ENCODE measurements at places on chromosomes 6 and 20.

GRCh38 chr6:43895656-43896328 is 125.8 kb downstream of the VEGFA start:
- DNase-seq, result no peak

DNA sequence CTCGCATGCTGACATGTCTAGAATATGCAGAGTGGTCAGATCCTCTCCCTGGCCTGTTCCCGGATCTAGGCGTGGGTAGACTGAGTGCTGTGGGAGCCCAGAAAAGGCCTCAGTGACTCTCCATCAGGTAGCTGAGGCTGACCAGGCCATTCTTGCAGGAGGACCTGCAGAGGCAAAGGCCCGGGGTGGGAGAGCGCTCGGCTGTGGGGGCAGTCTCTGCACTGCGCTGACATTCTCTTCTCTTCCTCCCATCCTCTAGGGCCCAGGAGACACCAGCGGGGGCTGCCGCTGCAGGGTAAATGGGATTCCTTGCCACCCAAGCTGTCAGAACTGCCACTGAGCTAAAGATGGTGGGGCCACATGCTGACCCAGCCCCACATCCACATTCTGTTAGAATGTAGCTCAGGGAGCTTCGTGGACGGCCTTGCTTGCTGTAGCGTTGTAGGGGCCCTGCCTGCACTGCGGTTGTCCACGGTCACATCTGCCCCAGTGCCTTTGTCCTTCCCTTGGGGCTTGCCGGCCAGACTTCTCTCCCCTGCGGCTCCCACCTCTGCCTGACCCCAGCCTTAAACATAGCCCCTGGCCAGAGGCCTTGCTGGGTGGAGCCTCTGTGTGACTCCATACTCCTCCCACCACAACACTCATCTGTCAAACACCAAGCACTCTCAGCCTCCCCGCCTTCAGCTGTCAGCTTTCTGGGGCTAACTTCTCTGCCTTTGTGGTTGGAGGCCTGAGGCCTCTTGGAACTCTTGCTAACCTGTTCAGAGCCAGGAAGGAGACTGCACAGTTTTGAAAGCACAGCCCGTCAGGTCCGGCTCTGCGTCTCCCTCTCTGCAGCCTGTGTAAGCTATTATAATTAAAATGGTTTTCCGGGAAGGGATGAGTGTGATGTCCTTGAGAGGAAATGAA is 22.2 kb downstream of the RBCK1 start:
- peak; percentile 13 for DNase-seq

GRCh38 chr6:113184291-113184690 is 672.9 kb upstream of the MARCKS start:
- DNase-seq, result peak; percentile 99

DNA sequence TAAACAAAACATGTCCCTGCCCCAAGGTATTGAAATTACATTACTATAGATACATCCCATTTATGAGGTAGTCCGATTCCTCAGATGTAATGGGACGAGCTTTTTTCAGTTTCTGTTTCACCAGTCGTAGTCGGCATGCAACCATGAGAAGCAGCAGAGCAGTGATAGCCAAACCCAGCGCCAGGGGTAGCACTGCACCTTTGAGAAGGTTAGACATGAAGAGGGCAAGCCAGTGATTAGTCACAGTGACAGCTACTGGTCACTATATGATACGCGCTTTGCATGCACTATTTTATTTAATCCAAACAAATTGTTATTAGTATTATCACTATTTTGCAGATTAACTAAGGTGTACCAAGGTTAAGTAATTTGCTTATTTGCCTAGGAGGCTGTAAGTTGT is 43.7 kb downstream of the LRP11 start:
- DNase-seq, result no peak

DNA sequence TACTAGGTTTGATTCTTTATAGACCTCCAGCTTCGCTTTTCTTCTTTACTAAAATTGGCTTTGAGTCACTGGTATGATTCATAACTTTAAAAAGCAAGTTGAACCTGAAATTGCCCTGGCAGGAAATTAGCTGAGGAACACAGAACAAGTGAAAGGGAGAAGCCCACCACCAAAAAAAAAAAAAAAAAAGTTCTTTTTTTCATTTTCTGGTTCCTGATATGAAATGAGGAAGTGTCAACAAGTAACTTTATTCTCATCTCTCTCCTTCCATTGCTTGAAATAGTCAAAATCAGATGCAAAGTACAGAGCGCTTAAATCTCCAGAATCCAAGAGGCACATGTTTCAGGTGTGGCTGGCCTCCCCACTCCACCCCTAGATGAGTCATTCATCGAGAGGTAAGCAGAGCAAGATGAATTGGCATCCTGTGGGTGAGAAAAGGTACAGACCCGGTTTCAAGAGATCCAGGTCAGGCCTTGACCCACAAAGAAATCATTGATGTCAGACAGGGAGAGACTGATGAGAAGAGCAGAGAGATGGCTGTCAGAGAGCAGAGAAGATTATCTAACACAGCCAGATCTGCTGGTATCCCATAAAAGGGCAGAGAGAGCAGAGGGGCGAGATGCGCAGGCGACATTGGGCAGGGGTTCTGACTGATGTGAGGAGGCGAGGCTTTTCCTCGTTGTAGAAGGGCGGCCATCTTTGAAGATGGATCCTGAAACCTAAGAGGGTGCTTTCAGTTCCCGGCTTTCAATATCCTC is 54.8 kb upstream of the MBOAT1 start:
- no peak for DNase-seq

DNA sequence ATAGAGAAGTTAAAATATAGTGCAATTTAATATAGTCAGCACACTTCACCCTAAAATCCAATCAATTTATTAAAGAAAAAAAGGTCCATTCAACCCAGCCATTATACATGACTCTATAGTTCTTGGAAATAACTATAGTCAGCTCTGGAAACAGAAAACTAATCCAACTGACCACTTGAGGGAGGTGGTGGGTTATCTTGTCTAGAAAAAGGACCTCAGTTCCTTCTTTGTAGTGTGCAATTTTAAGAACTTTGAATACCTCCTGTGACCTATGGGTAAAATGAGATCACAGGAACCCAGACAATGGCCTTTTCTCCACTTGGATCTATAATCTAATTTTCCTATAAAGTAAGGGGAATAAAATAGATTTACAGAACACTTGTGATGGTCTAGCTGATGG is 163.6 kb upstream of the CENPW start:
- no peak for DNase-seq

DNA sequence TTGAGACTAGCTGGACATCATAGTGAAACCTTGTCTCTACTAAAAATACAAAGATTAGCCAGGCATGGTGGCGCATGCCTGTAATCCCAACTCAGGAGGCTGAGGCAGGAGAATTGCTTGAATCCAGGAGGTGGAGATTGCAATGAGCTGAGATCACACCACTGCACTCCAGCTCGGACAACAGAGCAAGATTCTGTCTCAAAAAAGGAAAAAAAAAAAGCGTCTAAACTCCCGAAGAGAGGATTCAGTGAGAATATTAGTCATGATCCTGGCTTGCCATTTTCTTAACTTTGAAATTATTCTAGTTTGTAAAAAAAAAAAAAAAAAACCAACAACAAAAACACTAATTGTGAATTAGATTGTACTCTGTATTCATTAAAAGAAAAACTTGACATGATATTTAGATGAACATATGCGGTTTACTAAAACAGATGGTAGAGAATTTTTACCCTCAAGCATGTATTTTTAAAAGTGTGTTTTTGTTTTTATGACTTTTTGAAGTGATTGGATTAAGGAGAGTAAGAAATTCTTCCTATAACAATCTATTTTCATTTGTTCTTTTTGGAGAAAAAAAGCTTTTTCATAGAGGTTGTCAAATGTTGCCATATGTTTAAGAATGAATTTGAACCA is 80.7 kb downstream of the UST start:
- no peak for DNase-seq

DNA sequence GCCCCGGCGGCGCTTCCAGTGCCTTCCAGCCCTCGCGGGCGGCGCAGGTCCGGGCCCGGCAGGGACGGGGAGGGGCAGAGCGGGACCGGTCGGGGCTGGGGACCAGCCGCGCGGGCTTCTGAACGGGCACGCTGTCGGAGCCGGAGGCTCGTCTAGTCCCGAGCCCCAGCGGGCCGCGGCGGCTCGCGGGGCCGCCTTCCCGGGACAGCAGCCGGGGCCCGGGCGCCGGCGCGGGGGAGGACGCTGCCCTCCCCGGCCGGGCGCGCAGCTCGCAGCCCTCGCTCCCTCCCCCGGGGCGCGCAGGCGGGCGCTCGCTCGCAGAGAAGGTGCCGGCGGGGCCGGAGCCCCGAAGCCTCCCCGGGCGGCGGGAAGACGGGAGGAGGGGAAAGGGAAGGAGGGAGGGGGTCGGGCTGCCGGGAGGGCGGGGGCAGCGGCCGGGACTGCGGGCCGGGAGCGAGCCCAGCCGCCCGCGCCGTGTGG is 696 bp upstream of the SIRPA start:
- peak; percentile 69 for DNase-seq

DNA sequence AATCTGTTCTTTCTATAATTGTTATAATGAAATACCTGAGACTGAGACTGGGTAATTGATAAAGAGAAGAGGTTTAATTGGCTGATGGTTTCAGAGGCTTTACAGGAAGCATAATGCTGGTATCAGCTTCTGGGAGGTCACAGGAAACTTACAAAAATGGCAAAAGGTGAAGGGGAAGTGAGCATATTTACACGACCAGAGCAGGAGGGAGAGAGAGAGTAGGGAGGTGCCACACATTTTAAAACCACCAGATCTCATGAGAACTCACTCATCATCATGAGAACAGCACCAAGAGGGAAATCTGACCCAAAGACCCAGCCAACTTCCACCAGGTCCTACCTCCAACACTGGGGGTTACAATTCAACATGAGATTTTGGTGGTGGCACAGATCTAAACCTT is 2.6 kb upstream of the SIRPB1 start:
- no peak for DNase-seq

DNA sequence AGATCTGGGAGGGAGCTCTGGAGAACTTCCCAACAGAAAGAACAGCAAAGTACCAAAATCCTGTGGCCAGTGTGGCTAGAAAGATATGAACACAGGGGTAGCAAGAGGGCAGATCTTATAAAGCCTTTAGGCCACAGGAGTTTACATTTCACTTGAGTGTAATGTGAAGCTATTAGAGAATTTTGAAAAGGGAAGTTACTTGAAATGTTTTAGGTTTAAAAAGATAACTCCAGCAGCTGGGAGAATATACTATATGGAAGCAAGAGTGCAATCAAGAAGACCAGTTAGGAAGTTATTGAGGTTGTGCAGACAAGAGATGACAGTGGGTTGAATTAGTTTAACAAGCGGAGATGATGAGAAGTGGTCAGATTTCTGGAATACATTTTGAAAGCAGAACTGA is 7.9 kb downstream of the SUPT3H start:
- peak; percentile 17 for DNase-seq

DNA sequence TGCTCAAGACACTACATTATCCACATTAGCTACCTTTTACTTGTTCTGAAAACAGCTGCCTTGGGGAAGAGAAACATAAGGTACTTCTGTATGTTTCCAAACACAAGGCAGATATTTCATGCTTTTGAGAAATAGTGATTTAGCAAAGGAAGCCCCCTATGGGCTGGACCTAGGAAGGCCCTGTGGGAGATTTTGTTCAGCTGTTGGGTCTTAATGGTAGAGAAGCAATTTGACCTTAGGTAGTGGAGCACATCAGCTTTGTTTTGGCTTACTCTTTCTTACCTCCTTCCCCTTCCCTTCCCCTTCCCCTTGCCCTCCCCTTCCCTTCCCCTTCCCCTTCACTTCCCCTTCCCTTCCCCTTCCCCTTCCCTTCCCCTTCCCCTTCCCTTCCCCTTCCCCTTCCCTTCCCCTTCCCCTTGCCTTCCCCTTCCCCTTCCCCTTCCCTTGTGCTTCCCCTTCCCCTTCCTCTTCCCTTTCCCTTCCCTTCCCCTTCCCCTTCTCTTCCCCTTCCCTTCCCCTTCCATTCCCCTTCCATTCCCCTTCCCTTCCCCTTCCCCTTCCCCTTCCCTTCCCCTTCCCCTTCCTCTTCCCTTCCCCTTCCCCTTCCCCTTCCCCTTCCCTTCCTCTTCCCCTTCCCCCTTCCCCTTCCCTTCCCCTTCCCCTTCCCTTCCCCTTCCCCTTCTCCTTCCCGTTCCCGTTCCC is 84.6 kb downstream of the ANKS1A start:
- DNase-seq, result no peak
